ENCODE measurements at places on chromosomes 5 and 9. TPM values are rescaled to one million over a fixed set of nuclear protein-coding genes. Genes with fewer than 3 reads are reported as not detected.

ADCY2 gene
- total RNA-seq = 0.54 TPM

DCTN3 gene
- 101 TPM for total RNA-seq

NDUFB6 gene
- total RNA-seq = 113 TPM

DPYSL3 gene
- total RNA-seq = 51.1 TPM

CATSPER3 gene
- 0.54 TPM for total RNA-seq

BRD8 gene
- 31.9 TPM for total RNA-seq

HSPB3 gene
- total RNA-seq = 210 TPM

WNK2 gene
- 123 TPM for total RNA-seq

RASGRF2 gene
- total RNA-seq = 8.2 TPM

IFNK gene
- total RNA-seq = not detected

AJM1 gene
- total RNA-seq = 8.6 TPM

TMEM215 gene
- total RNA-seq = not detected

OR13C3 gene
- total RNA-seq = not detected

ANKH gene
- 233 TPM for total RNA-seq

GPRIN1 gene
- 0.48 TPM for total RNA-seq

OSTF1 gene
- total RNA-seq = 25.5 TPM

EXOSC2 gene
- 12.7 TPM for total RNA-seq

PCDHB16 gene
- total RNA-seq = 2.2 TPM

ACOT12 gene
- total RNA-seq = not detected

ENHO gene
- 1.3 TPM for total RNA-seq

CDH9 gene
- total RNA-seq = not detected

KIAA0825 gene
- 2.2 TPM for total RNA-seq

OR1J2 gene
- total RNA-seq = not detected

IRF1 gene
- 19.9 TPM for total RNA-seq

FER gene
- total RNA-seq = 20.0 TPM

PCDHB14 gene
- total RNA-seq = 4.4 TPM

PLAC8L1 gene
- total RNA-seq = not detected

TMEM252 gene
- total RNA-seq = not detected

ANKRD18A gene
- 3.0 TPM for total RNA-seq

ADRB2 gene
- total RNA-seq = 2.6 TPM

CDC42SE2 gene
- total RNA-seq = 8.6 TPM

GABBR2 gene
- total RNA-seq = 1.1 TPM

RFESD gene
- 2.7 TPM for total RNA-seq

RFX3 gene
- 4.1 TPM for total RNA-seq

HAPLN1 gene
- total RNA-seq = 0.94 TPM

ENTPD2 gene
- total RNA-seq = 0.92 TPM

IL4 gene
- not detected for total RNA-seq

KCNIP1 gene
- total RNA-seq = 0.57 TPM

GFI1B gene
- not detected for total RNA-seq

TGFBI gene
- 46.9 TPM for total RNA-seq

Measured in cardiac septum (tissue), 1 donor.